ENCODE measurements at places on chromosomes 3 and 15.

DNA sequence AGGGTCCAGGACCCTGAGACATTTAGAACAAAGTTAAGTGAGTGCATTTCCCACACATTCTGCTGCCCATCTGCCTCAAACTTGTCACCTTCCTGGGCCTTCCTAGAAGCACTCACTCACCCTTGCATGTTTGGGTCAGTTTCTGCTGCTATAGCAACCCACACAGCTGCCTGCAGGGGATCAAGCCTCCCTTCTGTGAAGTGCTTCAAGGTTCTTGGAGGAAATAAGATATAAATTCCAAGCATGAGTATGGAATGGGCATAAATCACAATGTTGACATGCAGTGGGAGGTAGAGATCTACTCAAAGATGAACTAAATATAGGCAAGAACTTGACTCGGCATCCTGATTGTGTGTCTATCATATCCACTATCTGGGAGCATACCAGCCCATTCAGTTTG is 140.4 kb downstream of the SLC9A9 start:
- DNase-seq: no peak

- DNase-seq: no peak
These were observed 70.8 kb downstream of the TMCC1 start for GRCh38 chr3:129822679-129823078.

GRCh38 chr15:101056366-101057334 is 137.5 kb downstream of the LRRK1 start:
- DNase-seq: no peak

GRCh38 chr3:48437812-48438211 is 2.1 kb downstream of the CCDC51 start:
- DNase-seq: no peak

- DNase-seq: no peak
These were observed 26.4 kb downstream of the USP3 start for GRCh38 chr15:63530752-63531299.

DNA sequence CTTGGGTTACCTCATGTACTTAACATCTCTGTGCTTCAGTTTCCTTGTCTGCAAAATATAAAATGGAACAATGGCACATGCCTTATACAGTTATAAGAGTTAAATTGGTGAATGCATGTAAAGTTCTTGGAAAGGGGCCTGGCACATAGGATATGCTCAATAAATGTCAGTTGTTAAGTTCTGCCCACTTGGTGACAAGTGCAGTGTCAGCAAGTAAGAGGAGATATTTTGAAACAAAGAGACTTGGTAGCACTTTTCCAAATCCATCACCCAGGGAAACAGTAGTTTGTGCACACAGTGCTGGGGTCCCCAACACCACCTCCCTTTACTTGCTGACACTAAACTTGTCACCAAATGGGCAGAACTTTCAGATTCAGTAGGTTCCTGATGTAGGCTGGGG is 19.1 kb downstream of the LRRC31 start:
- DNase-seq: no peak
